Activated naive CD8-positive, alpha-beta T cell treated with anti-CD3 and anti-CD28 coated beads, Interleukin-2, amount 10 ng/mL, durations not matched to agents 7 days and 5 days (primary cell): ENCODE measurements at places on chromosomes 11 and 22. TPM values are rescaled to one million over a fixed set of nuclear protein-coding genes. Genes with fewer than 3 reads are reported as not detected.
A peak's percentile ranks its signal among the peaks of the same experiment; 100 is the strongest.

Gene ETS1
- 568 TPM for total RNA-seq

Gene PRG3
- total RNA-seq, result not detected

- DNase-seq, result peak; percentile 9
- no peak overlapping the region for H3K4me3 ChIP-seq
- H3K4me1 ChIP-seq, result no peaks in the 10 kb centered on the region
- no peaks in the 10 kb centered on the region for H3K36me3 ChIP-seq
- no peaks in the 10 kb centered on the region for H3K27me3 ChIP-seq
Measured at GRCh38 chr22:48318575-48319320, 1508.9 kb downstream of the BRD1 start.

GRCh38 chr11:19525276-19525675 is 187.4 kb upstream of the NAV2 start:
- H3K4me3 ChIP-seq, result no peak overlapping the region
- H3K36me3 ChIP-seq, result no peaks in the 10 kb centered on the region
- H3K4me1 ChIP-seq, result no peaks in the 10 kb centered on the region
- H3K27ac ChIP-seq, result no peak overlapping the region
- peaks cover 2% of the 10 kb centered on the region for H3K27me3 ChIP-seq

DNA sequence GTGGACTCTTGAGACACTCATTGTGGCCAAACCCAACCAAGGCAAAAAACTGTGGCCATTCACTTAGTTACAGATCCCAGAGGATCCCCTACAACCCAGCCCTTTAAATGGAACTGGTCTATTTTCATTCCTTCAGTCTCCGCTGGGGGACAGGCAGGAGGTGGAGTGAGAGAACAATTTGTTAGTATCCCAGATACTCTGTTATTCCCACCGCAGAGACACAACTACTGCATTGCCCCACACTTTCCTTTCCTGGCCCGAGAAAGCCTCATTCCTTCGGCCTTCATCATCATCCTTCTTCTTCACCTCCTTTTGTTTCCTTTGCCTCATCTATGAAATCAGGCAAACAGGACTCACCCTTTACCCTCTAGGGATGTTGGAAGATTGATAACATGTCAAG is 191.1 kb downstream of the NTM start:
- H3K27ac ChIP-seq, result no peak overlapping the region
- H3K36me3 ChIP-seq, result no peaks in the 10 kb centered on the region
- no peaks in the 10 kb centered on the region for H3K27me3 ChIP-seq
- no peaks in the 10 kb centered on the region for H3K4me1 ChIP-seq

- peak; percentile 66 for DNase-seq
- H3K27ac ChIP-seq, result peak overlapping the region; percentile 94
- peaks cover 34% of the 10 kb centered on the region for H3K4me1 ChIP-seq
- H3K36me3 ChIP-seq, result peaks cover 10% of the 10 kb centered on the region
- peak overlapping the region; percentile 100 for H3K4me3 ChIP-seq
Measured at GRCh38 chr11:125591649-125592304, 875 bp upstream of the STT3A start.
